ENCODE measurements at places on chromosomes 7 and 10. TPM values are rescaled to one million over a fixed set of nuclear protein-coding genes. Genes with fewer than 3 reads are reported as not detected.

The ZNF775 gene
- total RNA-seq: 7.1 TPM

The CALY gene
- not detected for total RNA-seq

The UNCX gene
- total RNA-seq: not detected

The SMC3 gene
- total RNA-seq: 20.5 TPM

The ZNF655 gene
- total RNA-seq: 38.6 TPM

The SPDYE11 gene
- total RNA-seq: not detected

The PSMG3 gene
- total RNA-seq: 22.7 TPM

The LRRC17 gene
- total RNA-seq: 381 TPM

The PRF1 gene
- not detected for total RNA-seq

The ZNF212 gene
- total RNA-seq: 4.6 TPM

The KLF14 gene
- total RNA-seq: under 0.01 TPM

The VPS37D gene
- 7.5 TPM for total RNA-seq

The SERPINE1 gene
- total RNA-seq: 37.9 TPM

The OR2A5 gene
- not detected for total RNA-seq

The SUN1 gene
- 107 TPM for total RNA-seq

The PDLIM1 gene
- total RNA-seq: 4.0 TPM

The GFRA1 gene
- total RNA-seq: under 0.01 TPM

The IGF2BP3 gene
- total RNA-seq: 52.6 TPM

The PARP12 gene
- 13.7 TPM for total RNA-seq

The PON1 gene
- not detected for total RNA-seq

The ERLIN1 gene
- 32.8 TPM for total RNA-seq

The CALHM3 gene
- total RNA-seq: not detected

The MMRN2 gene
- total RNA-seq: 1.5 TPM

The EPO gene
- total RNA-seq: not detected

The CRPPA gene
- 0.60 TPM for total RNA-seq
